ENCODE measurements at places on chromosomes 5 and 9. TPM values are rescaled to one million over a fixed set of nuclear protein-coding genes. Genes with fewer than 3 reads are reported as not detected.

- no peak for DNase-seq
- no peak overlapping the region for H3K4me3 ChIP-seq
- no peaks in the 10 kb centered on the region for H3K36me3 ChIP-seq
Observed at GRCh38 chr5:13909271-13909670, 35.2 kb downstream of the DNAH5 start.

DNA sequence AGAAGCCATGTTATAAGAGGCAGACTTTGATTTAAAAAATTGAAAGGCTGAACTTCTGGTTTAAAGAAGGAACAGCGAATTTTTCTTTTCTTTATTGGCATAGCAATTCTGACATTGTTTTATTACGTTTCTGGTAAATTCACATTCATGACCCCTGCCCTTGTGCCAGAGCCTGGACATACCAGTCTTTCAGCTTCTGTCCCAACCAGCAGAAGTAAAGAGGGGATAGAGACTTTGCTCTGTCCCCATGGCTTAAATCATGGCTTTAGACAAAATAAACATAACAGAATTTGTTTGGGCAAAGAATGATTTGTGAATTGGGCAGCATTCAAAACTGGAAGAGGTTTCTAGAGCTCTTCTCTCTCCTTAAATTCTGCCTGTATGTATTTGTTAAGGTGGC lies 15.3 kb downstream of the CAST start:
- H3K36me3 ChIP-seq, result peaks cover 31% of the 10 kb centered on the region
- no peaks in the 10 kb centered on the region for H3K27me3 ChIP-seq
- no peak overlapping the region for H3K4me3 ChIP-seq
- no peak for DNase-seq
- H3K27ac ChIP-seq, result no peak overlapping the region
- H3K4me1 ChIP-seq, result no peaks in the 10 kb centered on the region

DNA sequence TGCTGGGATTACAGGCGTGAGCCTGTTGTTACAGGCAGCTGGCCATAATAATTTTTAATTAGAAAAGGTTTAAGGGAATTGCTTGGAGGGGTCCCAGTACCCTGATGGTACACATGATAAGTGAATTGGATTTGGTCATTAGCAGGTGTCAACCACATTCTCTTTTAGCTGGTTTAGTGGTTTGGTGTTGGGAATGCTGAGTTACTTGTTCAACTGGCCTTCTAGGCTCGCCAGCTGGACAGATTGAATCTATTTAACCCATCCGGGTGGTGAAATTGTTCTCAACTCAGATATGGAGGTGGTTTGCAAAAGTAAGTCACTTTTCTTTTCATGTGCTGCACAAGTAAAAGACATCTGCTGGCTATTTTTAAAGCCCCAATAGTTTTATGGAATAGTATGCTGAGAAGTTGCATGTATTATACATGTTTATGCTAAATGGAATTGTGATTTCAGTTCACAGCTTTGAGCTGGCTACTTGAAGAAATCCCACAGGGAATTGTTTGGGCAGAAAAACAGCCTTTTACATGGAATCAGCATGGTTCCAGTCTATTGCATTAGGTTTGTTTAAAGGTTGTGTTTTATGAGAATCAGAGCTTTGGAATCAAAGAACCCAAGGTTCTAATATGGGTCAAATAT lies 149.8 kb upstream of the SLC28A3 start:
- H3K4me3 ChIP-seq, result no peak overlapping the region
- DNase-seq, result no peak
- no peaks in the 10 kb centered on the region for H3K27me3 ChIP-seq
- no peak overlapping the region for H3K27ac ChIP-seq

DNA sequence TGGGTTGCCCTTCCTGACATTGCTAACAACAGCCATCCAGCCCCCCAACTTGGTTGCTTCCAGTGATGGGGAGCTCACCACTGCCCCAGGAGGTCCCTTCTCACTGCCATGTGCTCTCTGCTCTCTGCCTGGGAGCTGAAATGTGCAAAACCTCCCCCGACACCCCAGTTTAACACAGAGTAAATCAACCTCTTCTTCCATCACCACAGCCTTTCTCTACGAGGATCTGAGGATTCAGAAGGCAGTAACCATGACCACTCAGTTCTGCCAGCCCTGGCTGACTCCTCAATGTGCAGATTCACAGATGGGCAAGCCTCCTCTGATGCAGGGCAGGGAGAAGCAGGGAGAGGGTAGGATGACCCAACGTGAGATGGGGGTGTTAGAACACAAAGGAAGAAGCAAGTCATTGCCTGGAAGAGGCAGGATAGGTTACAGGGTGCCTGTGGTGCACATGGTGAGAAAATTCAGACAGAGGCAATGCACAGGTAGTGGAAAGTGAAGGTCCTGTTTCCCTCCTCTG lies 185.0 kb downstream of the DAB2IP start:
- no peaks in the 10 kb centered on the region for H3K36me3 ChIP-seq
- H3K27me3 ChIP-seq, result no peaks in the 10 kb centered on the region
- H3K27ac ChIP-seq, result no peak overlapping the region
- DNase-seq, result no peak

GRCh38 chr9:14882090-14882489 lies 28.1 kb downstream of the FREM1 start:
- H3K4me3 ChIP-seq, result no peak overlapping the region
- H3K27me3 ChIP-seq, result no peaks in the 10 kb centered on the region
- no peak overlapping the region for H3K27ac ChIP-seq
- DNase-seq, result no peak

TAF11L10 gene
- not detected for total RNA-seq

CER1 gene
- not detected for total RNA-seq

Data from B cell (primary cell).